Left lobe of liver (tissue), 2 donors: ENCODE measurements at places on chromosomes 16 and 17. TPM values are rescaled to one million over a fixed set of nuclear protein-coding genes. Genes with fewer than 3 reads are reported as not detected.

KRTAP9-2 gene
- total RNA-seq = not detected

NEUROD2 gene
- not detected for total RNA-seq

GDPD1 gene
- 0.68 TPM for total RNA-seq

DNA sequence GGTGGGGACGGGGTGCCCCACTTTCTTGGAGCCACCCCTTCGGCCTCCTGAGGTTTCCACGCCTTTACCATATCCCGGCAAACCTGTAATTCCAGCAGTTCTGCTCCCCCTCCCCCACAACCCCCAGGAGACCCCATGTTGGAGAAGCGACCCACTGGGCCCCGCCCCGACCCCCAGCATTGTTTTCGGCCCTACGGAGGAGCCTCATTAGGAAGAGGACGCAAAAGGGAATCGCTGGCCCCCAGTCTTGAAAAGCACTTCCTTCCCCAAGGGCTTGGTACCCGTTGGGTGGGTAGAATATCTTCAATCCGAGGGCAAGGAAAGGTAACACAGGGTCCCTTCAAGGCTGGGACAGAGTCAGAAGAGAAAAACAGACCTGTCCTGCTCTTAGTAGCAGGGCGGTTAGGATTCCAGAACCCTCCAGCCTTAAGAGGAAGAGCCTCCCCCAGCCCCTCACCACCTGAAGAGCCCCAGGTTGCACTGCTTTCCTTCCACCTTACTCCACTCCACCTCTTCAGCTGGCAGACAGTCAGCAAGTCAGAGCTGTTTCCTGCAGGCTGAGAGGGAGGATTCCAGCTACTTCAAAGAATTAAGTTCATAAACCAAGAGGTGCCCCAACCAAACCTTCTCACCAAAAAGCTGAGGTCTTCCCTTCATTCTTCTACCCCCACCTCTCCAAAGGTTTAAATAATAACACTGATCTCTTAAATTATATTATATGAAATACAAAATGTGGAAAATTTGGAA is 803 bp upstream of the TLCD2 start:
- DNase-seq = no peak

DNA sequence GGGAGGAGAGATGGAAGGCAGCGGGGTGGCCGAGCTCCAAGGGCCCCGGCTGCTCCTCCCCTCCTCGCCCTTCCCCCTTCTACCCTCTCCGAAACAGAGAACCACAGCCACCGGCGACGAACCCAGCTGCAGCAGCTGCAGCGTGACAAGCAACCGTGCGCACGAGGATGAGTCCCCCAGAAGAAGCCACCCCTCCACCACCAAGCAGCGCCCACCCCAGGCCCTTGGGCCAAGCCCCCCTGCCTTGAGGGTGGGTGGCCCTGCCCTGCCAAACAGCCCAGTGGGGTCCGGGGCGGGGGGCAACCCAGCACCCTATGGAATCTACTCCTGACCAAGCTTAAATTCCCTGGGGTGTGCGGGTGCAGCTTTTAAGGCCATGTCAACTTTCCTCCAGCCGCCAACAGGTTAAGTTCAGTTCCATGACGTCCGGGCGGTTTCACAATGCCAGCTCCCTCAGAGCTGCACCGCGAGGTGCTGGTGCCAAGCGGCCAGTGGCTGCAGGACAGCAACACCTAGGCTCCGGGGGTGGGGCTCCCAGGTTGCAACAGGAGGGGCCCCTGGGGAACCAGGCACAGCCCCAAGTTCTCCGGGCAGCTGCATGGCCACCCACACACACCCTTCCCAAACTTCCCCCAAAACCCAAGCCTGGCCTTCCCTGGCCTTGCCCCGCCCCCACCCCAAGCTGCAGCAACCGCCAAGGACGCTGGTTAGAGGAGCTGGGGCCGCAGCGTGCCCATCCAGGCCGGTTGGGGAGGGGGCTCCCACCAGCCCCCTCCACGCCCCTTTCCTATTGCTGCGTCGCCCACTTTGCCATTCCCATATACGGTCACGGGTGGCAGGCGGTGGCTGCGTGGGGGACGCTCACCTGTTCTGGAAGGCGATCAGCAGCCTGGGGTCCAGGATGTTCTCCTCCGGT is 2.0 kb downstream of the CBX4 start:
- peak; percentile 96 for DNase-seq

- DNase-seq = no peak
Measured at GRCh38 chr17:7356756-7357155, 1.8 kb downstream of the TMEM95 start.

DNA sequence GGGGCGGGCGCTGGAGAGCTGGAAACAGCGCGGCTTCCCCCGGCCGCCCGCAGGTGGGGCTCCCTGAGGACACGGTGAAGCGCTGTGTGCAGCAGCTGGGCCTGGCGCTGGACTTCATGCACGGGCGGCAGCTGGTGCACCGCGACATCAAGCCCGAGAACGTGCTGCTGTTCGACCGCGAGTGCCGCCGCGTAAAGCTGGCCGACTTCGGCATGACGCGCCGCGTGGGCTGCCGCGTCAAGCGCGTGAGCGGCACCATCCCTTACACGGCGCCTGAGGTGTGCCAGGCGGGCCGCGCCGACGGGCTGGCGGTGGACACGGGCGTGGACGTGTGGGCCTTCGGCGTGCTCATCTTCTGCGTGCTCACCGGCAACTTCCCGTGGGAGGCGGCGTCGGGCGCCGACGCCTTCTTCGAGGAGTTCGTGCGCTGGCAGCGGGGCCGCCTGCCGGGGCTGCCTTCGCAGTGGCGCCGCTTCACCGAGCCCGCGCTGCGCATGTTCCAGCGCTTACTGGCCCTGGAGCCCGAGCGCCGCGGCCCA is 27.8 kb downstream of the SBK1 start:
- no peak for DNase-seq

DNA sequence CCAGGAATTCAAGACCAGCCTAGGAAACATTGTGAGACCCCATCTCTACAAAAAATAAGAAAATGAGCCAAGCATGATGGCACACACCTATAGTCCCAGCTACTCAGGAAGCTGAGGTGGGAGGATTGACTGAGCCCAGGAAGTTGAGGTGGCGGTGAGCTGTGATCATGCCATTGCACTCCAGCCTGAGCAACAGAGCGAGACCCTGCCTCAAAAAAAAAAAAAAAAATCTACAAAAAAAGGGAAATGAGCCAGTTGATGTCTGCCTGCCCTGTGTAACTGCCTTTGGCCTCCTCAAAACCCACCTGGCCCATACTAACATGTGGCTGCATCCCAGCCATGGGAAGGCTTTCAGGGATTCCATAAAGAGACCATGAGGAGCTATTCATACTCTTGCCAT is 4.5 kb downstream of the RANBP10 start:
- DNase-seq = no peak

DNA sequence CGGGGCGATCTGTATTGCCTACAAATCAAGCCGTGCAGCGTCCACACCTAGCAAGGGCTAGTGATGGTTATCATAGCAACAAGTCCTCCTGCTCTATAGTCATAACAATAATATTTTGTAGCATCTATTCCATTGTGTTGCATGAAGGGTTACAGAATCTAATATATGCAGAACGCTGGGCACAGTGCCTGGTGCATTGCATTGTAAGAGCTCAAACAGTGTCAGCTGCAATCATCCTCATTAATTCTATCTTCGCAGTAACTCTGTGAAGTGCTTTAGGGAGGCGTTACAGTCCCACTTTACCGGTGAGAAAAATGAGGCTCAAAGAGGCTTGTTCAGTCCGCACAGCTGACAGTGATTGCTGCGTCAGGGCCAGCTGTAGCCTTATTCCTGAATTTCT is 149.4 kb downstream of the RBFOX1 start:
- no peak for DNase-seq

GRCh38 chr17:31249835-31250141 is 47.3 kb downstream of the OMG start:
- no peak for DNase-seq

- no peak for DNase-seq
Measured at GRCh38 chr17:69117855-69118784, 23.6 kb downstream of the ABCA6 start.
